Keratinocyte (primary cell): ENCODE measurements at places on chromosomes 12 and 14.
A peak's percentile ranks its signal among the peaks of the same experiment; 100 is the strongest.

DNA sequence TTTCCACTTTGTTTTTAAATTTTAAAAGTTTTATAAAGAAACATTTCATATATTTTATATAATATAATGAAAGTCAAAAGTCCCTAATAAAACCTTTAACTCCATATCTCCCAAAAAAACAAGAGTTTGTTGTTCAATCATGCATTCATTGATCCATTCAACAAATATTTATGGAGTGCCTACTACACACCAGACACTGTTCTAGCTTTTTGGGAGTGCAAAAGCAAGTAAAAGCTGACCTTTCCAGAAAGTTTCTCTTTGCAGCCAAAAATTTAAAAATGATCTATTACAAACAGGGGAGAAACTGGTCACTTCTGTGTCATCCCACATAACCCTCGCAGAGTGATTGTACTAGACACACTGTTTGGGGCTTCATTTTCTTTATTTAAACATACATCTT, 740.0 kb upstream of the TBX3 start:
- no peak for DNase-seq

GRCh38 chr12:12158858-12159257, 88.1 kb downstream of the BCL2L14 start:
- no peak for DNase-seq

DNA sequence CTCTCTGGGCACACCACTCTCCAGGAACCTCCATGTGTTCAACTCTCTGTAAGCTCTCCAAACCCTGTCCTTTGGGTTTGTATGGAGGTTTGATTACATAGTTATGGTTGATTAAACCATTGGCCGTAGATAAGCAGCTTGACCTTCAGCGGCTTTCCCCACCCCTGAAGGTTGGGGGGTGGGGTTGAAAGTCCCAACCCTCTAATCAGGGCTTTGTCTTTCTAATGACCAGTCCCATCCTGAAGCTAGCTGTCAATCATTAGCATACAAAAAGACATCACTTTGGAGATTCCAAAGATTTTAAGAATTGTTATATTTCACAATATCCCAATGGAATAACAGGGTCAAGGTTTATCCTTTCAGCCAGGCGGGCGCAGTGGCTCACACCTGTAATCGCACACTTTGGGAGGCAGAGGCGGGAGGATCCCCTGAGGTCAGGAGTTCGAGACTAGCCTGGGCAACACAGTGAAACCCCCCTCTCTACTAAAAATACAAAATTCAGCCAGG, 8.4 kb downstream of the FAM186A start:
- DNase-seq: no peak

- no peak for DNase-seq
Measured at GRCh38 chr12:3222979-3223378, 145.8 kb downstream of the TSPAN9 start.

DNA sequence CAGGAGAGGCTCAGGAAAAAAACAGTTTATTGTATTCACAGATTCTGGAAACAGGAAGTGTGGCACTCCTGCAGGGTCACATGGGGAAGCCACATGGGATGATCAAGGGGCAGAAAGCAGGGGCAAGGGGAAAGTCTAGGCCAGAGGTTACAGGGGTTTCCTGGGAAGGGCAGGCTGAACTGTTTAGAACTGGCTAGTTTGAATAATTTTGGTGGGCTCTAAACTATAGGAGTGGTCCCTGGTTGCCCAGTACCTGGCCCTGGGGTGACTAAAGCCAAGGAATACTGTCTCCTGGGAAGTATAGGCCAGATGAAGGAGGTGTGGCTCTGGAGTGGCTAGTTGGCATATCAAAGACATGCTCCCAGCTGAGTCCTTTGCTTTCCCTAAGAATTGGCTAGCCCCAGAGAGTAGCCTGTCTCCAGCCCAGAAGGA, 169.2 kb downstream of the SLC41A2 start:
- DNase-seq: no peak

GRCh38 chr12:15777355-15778012, 11.7 kb downstream of the EPS8 start:
- no peak for DNase-seq

DNA sequence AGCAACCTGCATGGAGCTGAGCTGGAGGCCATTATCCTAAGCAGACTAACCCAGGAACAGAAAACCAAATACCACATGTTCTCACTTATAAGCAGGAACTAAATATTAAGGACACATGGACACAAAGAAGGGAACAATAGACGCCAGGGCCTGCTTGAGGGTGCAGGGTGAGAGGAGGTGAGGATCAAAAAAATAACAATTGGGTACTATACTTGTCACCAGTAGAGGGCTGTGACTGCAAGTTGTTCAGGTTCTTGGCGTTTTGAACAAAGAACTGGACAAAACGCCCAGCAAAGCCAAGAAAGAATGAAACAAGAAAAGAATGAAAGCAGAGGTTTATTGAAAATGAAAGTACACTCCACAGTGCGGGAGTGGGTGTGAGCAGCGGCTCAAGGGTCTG, 208.5 kb upstream of the NEDD1 start:
- DNase-seq: no peak

DNA sequence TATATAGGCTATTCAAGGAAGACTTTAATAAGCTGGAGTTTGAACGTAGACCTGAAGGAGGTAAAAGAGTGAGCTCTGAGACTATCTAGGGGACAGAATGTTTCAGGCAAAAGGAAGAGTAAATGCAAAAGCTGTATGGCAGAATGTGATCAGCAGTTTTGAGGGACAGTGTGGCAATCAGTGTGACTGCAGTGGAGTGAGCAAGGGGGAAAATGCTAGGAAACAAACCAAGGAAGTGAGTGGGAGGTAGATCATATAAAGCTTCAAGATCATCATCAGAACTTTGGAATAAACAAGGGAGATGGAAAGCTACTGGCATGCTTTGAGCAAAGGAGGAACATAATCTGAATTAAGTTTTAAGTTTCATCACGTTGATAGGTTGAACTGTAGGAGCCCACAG, 67.5 kb upstream of the BTG1 start:
- no peak for DNase-seq

- DNase-seq: no peak
Measured at GRCh38 chr14:41868396-41868795, 261.7 kb downstream of the LRFN5 start.

- no peak for DNase-seq
Measured at GRCh38 chr12:70427611-70428010, 61.5 kb downstream of the KCNMB4 start.

DNA sequence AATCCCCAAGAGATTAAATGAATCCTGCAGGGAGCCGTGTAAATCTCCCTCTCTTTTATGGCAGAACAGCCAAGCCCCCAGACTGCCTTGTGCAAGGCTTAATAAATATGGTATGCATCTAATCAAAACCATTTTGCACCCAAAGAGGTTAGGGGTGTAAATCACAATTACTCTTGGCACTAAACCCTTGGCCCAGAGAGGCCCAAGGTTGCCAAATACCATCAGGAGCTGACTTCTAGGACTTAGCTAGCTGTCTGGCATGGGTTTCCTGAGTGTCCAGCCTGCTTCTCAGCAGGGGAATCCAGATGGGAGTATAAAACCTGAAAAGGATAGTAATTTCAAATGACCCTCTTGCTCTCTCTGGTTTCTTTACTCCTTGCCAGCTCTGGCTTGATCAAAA, 610.4 kb downstream of the MED13L start:
- no peak for DNase-seq

GRCh38 chr12:112328456-112329124, 53.6 kb downstream of the HECTD4 start:
- DNase-seq: no peak

DNA sequence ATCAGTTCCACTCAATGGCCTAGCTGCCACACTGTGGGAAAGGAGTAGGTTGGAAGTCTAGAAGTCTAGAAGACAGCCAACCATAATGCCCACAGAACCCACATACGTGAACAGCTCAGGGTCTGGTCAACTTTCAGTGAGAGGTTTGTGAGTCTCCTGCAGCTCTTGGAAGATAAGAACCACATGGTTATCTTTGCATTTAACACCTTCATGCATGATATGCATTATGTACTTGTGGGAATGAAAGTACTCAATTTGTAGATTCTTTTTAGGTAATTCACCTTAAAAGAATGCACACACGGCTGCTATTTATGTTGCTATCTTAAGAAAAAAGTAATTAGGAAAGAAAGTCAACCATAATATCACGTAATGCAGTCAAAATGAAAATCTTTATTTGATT, 126.7 kb downstream of the ESRRB start:
- no peak for DNase-seq

DNA sequence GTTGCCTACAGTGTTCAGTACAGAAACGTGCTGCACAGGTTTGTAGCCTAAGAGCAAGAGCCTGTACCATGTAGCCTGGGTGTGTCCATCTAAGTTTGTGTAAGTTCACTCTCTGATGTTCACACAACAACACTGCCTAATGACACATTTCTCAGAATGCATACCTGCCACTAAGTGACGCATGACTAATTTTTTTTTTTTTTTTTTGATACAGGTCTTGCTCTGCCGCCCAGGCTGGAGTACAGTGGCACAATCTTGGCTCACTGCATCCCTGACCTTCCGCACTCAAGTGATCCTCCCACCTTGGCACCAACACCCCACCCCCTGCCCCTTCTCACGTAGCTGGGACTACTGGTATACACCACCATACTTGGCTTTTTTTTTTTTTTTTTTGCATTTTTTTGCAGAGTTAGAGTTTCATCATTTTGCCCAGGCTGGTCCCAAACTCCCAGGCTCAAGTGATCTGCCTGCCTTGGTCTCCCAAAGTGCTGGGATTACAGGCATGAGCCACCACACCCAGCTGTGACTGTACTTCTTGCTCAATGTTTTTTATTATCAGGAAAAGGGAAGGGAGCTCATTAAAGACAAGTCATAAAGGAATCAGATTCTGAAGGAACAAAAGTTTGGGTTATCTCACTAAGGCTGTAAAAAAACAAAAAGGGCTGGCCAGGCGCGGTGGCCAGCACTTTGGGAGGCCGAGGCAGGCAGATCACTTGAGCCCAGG, 10.0 kb upstream of the CDC42BPB start:
- no peak for DNase-seq

GRCh38 chr14:24875991-24876878, 173.7 kb downstream of the STXBP6 start:
- no peak for DNase-seq

- DNase-seq: no peak
Measured at GRCh38 chr12:68779280-68779679, 28.7 kb upstream of the MDM2 start.

GRCh38 chr12:124939079-124939420, 24.6 kb upstream of the UBC start:
- no peak for DNase-seq

- no peak for DNase-seq
Measured at GRCh38 chr12:28253161-28253641, 62.9 kb downstream of the CCDC91 start.

- DNase-seq: peak; percentile 9
Measured at GRCh38 chr14:56491299-56492285, 88.0 kb upstream of the TMEM260 start.
